Small intestine (tissue), 16 donors: ENCODE measurements at places on chromosomes 6 and 20. TPM values are rescaled to one million over a fixed set of nuclear protein-coding genes. Genes with fewer than 3 reads are reported as not detected.

The BPIFA1 gene
- polyA plus RNA-seq: not detected

The DPPA5 gene
- not detected for polyA plus RNA-seq

The HS3ST5 gene
- 0.92 TPM for polyA plus RNA-seq

The TRAPPC3L gene
- polyA plus RNA-seq: not detected

The ZNF165 gene
- polyA plus RNA-seq: 3.2 TPM

The CRISP3 gene
- polyA plus RNA-seq: 0.06 TPM

The C6orf89 gene
- polyA plus RNA-seq: 6.9 TPM

The PNLDC1 gene
- 0.04 TPM for polyA plus RNA-seq

The SGK1 gene
- polyA plus RNA-seq: 127 TPM

The DEFB124 gene
- polyA plus RNA-seq: 0.18 TPM

The POU5F1 gene
- polyA plus RNA-seq: 32.0 TPM

The TRERF1 gene
- 3.5 TPM for polyA plus RNA-seq

The BTN1A1 gene
- not detected for polyA plus RNA-seq

The TTK gene
- polyA plus RNA-seq: 0.45 TPM

The C2 gene
- polyA plus RNA-seq: 7.4 TPM

The CLVS2 gene
- 0.40 TPM for polyA plus RNA-seq

The FBXL4 gene
- polyA plus RNA-seq: 3.1 TPM

The PTGIS gene
- polyA plus RNA-seq: 0.22 TPM

The FAM83C gene
- 0.27 TPM for polyA plus RNA-seq

The TRIM39 gene
- polyA plus RNA-seq: 12.0 TPM

The BPI gene
- polyA plus RNA-seq: not detected

The FOXQ1 gene
- polyA plus RNA-seq: 0.54 TPM

The GPSM3 gene
- 31.3 TPM for polyA plus RNA-seq

The RHAG gene
- polyA plus RNA-seq: not detected

The MBOAT1 gene
- polyA plus RNA-seq: 2.5 TPM

The KCNK5 gene
- polyA plus RNA-seq: 39.6 TPM

The TMEM181 gene
- polyA plus RNA-seq: 14.9 TPM

The KIZ gene
- 12.6 TPM for polyA plus RNA-seq

The TMEM74B gene
- 68.7 TPM for polyA plus RNA-seq

The CCN5 gene
- not detected for polyA plus RNA-seq

The SLC35D3 gene
- 0.04 TPM for polyA plus RNA-seq

The TFAP2A gene
- not detected for polyA plus RNA-seq

The COMMD7 gene
- 33.8 TPM for polyA plus RNA-seq

The SLC52A3 gene
- 20.5 TPM for polyA plus RNA-seq

The STK4 gene
- polyA plus RNA-seq: 15.8 TPM

The RNF182 gene
- not detected for polyA plus RNA-seq

The BMP6 gene
- 0.53 TPM for polyA plus RNA-seq

The TRIM40 gene
- 4.0 TPM for polyA plus RNA-seq

The MOG gene
- polyA plus RNA-seq: not detected

The UBE2C gene
- polyA plus RNA-seq: 11.4 TPM

The RNGTT gene
- polyA plus RNA-seq: 4.0 TPM

The TMEM14A gene
- polyA plus RNA-seq: 34.2 TPM
